Skeletal muscle tissue (tissue), 5 donors: ENCODE measurements at places on chromosomes 5 and 9. TPM values are rescaled to one million over a fixed set of nuclear protein-coding genes. Genes with fewer than 3 reads are reported as not detected.

The TMOD1 gene
- 45.9 TPM for total RNA-seq

The SLC36A3 gene
- not detected for total RNA-seq

The EDIL3 gene
- total RNA-seq: 14.1 TPM

The LHX2 gene
- total RNA-seq: under 0.01 TPM

The FOXD4L5 gene
- total RNA-seq: under 0.01 TPM

The ARID3C gene
- not detected for total RNA-seq

The LHX6 gene
- 2.1 TPM for total RNA-seq

The PALM2AKAP2 gene
- total RNA-seq: 24.0 TPM

The FREM1 gene
- total RNA-seq: 17.2 TPM

The F2RL2 gene
- under 0.01 TPM for total RNA-seq

The TPPP gene
- 3.7 TPM for total RNA-seq

The ENTPD2 gene
- total RNA-seq: 5.2 TPM

The SEMA6A gene
- 43.8 TPM for total RNA-seq

The PDE6A gene
- total RNA-seq: not detected

The NMUR2 gene
- not detected for total RNA-seq

The DND1 gene
- total RNA-seq: not detected

The CCDC192 gene
- not detected for total RNA-seq

The IRF1 gene
- 5.2 TPM for total RNA-seq
